ENCODE measurements at places on chromosomes 1 and 21.

GRCh38 chr21:29549614-29550013, 250.9 kb downstream of the BACH1 start:
- no peak for DNase-seq

GRCh38 chr1:39398278-39399021, 93.0 kb upstream of the BMP8A start:
- peak; percentile 26 for DNase-seq

- no peak for DNase-seq
Measured at GRCh38 chr1:11321656-11322491, 48.9 kb downstream of the UBIAD1 start.

- DNase-seq: peak; percentile 82
Measured at GRCh38 chr1:235367000-235367908, at the start of gene TBCE. Gene TBCE, plus strand, starts transcription at chr1:235367427. Its CDS starts 12,623 bp downstream, at chr1:235380050.

DNA sequence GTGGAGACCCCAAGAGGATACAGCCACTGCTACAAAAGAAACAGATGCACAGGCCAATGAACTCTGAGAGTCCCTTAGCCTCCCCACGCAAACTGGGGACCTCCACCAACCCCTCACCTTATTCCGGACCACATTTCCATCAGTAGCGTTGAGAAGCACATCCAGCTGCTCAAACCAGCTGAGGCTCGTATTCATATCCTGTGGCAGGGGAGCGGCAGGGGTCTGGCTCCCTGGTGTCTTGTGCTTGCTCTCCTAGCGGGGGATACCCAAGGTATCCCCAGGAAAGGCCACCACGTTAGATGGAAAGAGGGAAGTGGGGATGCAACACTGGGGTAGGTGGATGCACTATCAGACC, 481 bp downstream of the CCDC163 start:
- no peak for DNase-seq

- no peak for DNase-seq
Measured at GRCh38 chr1:150808846-150809245, 786 bp upstream of the CTSK start.
